ENCODE measurements at places on chromosomes 7 and 10.

GRCh38 chr7:142553216-142553615, 196.1 kb upstream of the PRSS1 start:
- DNase-seq: peak; percentile 83

GRCh38 chr10:130745251-130745650, 566.3 kb downstream of the TCERG1L start:
- no peak for DNase-seq

- no peak for DNase-seq
Observed at GRCh38 chr7:264541-265191, 25.3 kb upstream of the FOXL3 start.

- DNase-seq: peak; percentile 95
Observed at GRCh38 chr10:131997366-131998049, 15.8 kb upstream of the BNIP3 start.

DNA sequence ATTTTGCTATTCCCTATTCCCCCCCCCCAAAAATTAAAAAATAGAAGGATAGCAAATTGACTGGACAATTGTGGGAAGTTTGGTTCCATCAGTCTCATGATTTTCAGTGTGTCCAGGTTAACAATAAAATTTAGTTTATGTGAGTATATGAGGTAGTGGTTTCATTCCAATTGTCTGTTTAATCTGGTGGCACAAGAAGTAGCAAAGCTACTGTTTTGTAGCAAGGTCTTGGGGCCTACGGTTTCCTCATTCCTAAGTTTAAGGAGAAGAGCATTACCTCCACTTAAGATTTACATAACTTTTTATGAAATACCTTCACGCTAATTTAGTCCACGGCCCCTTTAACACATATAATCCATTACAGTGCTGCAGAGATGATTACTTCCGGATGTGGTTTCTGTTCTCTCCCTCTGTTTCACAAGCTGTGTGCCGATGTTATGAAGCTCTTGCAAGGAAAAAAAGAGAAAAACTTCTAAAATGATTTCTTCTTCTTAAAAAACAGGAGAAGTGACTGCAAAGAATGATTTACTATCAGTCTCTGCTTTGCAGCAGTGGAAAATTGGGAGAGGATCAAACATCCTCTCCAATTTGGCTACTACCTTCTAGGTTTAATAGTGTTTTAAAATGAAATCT, 32.7 kb upstream of the NPVF start:
- peak; percentile 69 for DNase-seq

- no peak for DNase-seq
Observed at GRCh38 chr10:78450807-78451485, 417.3 kb downstream of the RPS24 start.

GRCh38 chr10:68955355-68955831, 577 bp upstream of the DDX21 start:
- no peak for DNase-seq

DNA sequence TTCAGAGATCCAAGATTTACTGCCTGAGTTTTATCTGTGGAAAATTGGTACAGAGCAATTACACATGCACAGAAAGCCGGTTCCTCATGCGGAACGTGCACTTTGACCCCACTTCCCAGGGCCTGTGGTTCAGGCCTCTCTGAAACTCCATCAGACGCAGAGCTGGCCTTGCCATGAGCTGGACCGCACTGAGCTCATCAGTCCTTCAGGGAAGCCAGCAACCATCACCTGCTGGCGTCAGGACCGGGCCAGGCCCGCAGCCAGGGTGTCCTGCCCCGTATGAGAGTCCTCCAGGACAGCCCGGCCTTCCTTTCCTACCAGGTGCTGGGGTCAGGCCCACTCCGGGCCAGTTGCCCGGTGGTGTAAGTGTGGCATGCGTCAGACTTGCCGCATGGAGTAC, 446.5 kb upstream of the FOXK1 start:
- no peak for DNase-seq

GRCh38 chr10:62820586-62820985, 4.4 kb upstream of the EGR2 start:
- DNase-seq: no peak

GRCh38 chr7:45700556-45700955, 126.4 kb downstream of the ADCY1 start:
- DNase-seq: no peak

Data from foreskin fibroblast (primary cell).